ENCODE measurements at places on chromosomes 12 and 14. TPM values are rescaled to one million over a fixed set of nuclear protein-coding genes. Genes with fewer than 3 reads are reported as not detected.

- no peak for DNase-seq
These were observed 54.5 kb downstream of the CRACR2A start for GRCh38 chr12:3698218-3698974.

DNA sequence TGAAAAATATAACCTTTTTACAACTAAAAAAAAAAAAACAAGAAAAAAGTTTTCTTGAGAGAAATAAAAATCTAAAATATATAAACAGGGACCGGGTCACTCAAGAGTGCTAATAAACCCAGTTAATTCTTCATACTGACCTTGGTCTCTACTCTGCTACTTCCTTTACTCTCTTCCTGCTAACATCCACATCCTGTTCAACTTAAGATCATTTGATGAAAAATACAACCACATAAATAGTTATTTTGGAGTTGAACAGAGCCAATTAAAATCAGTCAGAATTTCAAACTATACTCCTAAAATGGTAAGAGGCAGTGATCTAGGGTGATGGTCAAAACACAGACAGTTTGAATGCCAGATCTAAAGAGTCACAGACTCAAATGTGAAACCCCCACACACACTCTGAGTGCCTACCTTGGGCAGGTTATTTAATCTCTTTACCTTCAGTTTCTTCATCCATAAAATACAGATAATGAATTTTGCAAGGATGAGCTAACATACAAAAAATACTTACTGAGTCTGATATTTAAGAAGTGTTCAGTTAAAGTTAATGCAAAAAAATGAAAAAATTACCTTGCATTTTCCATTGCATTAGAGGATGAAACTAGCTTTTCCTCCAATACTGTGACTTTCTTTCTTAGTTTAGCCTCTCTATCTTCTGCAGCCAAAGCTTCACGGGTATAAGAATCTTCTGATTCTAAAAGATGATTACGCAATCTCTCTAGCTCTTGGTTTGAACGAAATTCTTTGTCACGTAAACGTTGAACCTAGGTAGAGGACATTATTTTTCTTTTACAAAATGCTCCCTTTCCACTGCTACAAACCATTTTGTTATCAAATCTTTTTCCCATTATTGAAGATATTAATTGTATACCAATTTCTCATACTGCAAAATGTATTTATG lies 40.9 kb downstream of the TRIP11 start:
- peak; percentile 9 for DNase-seq

- no peak for DNase-seq
These were observed 6.0 kb downstream of the STYX start for GRCh38 chr14:52735921-52736489.

DNA sequence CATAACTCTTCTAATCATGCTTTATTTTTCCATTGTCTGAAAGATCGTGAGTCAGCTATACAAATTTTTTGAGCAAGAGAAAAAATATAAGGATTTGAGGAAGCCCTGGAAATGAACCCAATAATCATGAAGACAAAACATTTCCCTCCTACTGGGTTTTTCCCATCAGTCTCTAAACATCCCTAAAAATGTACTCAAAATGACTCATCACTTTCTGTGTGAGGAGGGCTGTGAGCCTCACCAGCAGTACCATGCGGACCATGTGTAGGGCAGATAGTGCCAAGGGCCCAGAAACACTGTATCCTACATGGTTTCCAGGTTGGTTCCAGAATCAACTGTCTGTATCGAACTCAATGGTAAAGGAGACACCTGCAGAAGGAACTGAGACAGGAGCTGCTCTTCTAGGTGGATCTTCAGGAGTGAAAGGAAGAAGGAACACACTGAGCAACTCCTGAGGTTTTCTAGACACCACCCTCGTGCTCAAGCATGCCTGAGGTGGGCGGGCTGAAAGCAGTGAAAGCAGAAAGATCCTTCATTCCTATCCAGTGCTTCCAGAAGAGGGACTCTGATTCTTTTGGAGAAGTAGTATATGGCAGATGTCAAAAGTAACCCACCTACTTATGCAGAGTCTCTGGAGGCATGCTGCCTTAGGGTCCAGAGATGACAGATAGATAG lies 48.6 kb upstream of the RHOJ start:
- DNase-seq = no peak

Gene INHBE
- total RNA-seq = not detected

GRCh38 chr14:32514236-32514635 lies 185.1 kb downstream of the AKAP6 start:
- no peak for DNase-seq

DNA sequence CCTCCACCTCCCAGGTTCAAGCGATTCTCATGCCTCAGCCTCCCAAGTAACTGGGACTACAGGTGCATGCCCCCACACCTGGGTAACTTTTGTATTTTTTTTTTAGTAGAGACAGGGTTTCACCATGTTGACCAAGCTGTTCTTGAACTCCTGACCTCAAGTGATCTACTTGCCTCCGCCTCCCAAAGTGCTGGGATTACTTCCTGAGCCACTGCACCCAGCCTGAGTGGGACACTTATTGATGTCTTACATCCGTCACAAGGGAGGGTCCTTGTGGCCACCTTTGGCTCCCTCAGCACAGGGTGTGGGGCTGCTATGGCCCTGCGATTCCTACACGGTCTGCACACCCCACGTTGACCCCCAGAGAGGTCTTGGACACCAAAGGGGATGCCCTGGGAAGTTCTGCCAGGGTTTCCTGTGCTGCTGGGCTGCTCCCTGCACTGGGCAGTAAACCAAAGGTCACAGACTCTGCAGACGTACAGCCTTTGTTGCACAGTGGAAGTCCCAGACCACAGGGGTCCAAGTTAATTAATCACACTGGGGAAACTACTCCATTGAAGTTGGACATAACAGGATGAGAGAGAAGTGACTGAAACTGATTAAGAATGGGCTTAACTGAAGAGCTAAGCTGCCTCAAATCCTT lies 95.7 kb downstream of the SAMD4A start:
- DNase-seq = no peak

DNA sequence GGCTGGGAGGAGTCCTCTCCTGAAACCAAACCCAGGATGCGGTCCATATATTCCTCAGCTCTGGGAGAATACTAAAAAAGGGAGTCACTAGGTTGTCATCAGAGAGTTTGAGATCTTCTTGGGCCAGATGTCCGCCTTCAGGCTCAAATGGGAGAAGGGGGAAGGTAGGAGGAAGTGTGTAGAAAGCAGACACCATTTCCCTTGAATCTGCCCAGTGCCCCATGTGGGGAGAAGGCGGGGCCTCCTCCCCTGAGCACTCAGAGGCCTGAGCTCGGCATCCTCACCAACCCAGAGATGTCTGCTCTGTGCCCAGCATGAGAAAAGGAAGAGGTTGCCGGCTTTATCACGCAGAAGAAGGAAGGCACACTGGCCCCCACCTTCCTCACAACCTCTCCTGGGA lies 37.3 kb downstream of the LTBP2 start:
- no peak for DNase-seq

GRCh38 chr14:98059106-98059505 lies 1212.9 kb downstream of the BCL11B start:
- DNase-seq = no peak

GRCh38 chr12:28830491-28830890 lies 318.6 kb upstream of the FAR2 start:
- no peak for DNase-seq

GRCh38 chr12:131065801-131066200 lies 112.1 kb downstream of the ADGRD1 start:
- no peak for DNase-seq
